Glutamatergic neuron (in vitro differentiated cells): ENCODE measurements at places on chromosomes 6 and 20.

DNA sequence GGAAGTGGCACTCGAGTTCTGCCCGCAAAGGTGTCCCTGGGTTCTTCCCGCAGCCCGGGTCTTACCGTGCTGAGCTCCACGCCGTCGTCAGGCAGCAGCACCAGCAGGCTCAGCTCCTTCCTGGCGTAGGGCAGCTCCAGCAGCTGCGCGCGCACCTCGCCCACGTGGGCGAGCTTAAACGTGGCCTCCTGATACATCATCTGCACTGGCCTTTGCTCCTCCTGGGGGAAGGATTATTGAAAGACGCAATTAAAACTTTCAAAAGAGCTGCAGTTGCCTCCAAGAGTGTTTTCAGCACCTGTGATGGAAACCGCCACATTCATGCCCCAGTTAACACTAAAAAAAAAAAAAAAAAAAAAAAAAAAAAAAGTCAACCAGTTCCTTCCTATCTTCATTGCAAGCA lies 11.3 kb downstream of the SERPINB9 start:
- DNase-seq: no peak

DNA sequence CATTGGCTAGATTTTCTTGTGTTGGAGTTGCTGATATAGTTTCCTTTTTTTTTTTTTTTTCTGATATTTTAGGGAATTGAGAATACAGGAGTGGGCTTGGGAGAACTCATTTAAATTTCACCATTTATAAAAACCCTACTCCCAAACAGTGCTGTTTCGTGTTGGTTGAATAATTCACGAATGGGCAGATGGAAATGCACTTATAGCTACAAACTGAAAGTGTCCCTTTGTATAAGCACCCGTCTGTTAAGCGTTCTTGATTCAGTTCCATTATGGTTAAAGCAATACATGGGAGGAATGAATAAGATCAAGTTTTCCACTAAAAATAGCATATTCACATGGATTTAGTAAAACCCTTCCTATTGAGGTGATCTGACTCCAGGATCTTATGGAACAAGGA lies 122.2 kb upstream of the ARG1 start:
- DNase-seq: no peak

- DNase-seq: no peak
These were observed 9.4 kb downstream of the WASF1 start for GRCh38 chr6:110170081-110170480.

DNA sequence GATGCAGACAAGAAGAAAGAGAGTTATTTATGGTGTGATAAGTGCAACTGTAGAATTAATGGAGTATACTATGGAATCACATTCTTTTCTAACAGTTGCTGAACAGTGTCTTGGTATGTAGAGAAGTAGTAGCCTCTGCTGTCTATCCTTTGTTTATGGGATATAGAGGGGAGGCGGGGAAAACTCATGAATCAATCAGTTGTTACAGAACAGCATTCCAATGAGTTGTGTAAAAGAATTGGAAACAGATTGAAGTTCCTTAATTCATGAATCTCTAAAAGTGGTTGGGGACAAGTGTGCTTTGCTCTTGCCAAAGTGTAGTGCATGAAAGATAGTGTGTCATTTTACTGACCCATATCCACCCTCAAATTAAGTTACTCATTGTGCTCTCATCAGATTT lies 77.7 kb downstream of the FLRT3 start:
- DNase-seq: no peak

DNA sequence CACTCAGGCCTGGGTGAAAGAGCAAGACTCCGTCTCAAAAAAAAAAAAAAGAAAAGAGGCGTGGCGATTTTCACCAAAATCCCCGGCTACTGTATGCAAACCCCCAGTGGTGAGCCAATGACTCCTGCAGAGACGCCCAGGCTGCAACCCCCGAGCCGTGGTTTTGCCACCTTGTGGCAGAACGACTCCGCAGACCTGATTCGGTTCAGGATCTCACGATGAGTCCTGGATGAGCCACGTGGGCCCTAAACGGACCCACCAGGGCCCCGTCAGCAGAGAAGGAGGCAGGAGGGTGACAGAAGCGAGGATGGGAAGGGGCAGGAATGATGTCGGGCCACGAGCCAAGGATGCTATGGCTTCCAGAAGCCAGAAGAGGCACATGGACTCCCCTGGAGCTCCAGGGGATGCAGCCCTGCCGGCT lies 42.5 kb downstream of the SLC2A4RG start:
- DNase-seq: no peak

- DNase-seq: peak; percentile 68
These were observed 25.3 kb downstream of the NOL4L start for GRCh38 chr20:32559753-32560380.

GRCh38 chr6:36745283-36745682 lies 47.7 kb downstream of the RAB44 start:
- no peak for DNase-seq

GRCh38 chr6:139013185-139013800 lies 15.3 kb upstream of the ABRACL start:
- DNase-seq: no peak

GRCh38 chr20:2892376-2892775 lies 19.1 kb downstream of the PTPRA start:
- no peak for DNase-seq

DNA sequence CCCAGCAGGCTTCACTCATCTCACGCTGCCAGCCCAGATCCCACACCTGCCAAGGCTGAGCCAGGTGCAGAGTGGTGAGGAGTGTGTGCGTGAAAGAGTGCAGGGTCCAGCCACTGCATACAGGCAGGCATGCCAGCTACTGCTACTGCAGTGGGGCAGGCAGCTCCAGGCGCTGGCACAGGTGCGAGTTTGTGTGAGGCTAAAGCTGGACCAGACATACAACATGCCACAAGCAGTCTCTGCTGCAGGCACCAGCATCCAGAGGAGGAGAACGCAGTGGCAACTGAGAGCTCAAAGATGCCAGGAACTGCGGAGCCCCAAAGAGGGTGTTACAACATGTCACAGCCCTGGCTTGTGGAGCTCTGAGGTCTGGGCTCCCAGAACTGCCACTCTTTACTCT lies 149.8 kb downstream of the EYS start:
- DNase-seq: no peak

DNA sequence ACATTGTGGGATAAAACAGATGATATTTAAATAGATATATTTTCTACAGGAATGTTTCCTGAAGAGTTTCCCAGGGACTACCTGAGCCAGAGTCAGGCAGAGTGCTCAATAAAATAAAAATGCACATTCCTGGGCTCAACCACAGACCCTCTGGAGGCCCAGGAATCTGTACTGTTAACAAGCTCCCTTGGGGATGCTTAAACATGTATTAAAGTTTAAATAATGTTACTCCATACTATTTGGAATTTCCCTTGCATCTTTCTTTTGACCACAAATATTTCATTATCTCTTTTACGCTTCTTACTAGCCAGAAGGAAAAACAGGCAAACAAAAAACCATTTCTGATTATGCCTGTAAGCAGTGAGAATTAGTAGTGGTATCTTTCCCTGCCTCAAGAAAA lies 42.3 kb downstream of the GPR63 start:
- DNase-seq: no peak

GRCh38 chr20:41169162-41169690 lies 31.9 kb downstream of the PLCG1 start:
- DNase-seq: no peak

GRCh38 chr20:45254383-45255262 lies at the start of gene SLPI:
SLPI (minus strand) TSS chr20:45254564; CDS start chr20:45254543, 21 bp downstream.
- no peak for DNase-seq
